ENCODE measurements at places on chromosomes 5 and 9. TPM values are rescaled to one million over a fixed set of nuclear protein-coding genes. Genes with fewer than 3 reads are reported as not detected.

IFNK gene
- total RNA-seq, result not detected

GRCh38 chr9:5947912-5948311 lies 57.2 kb downstream of the MLANA start:
- DNase-seq, result no peak

- DNase-seq, result no peak
Observed at GRCh38 chr5:128572051-128572929, 34.2 kb upstream of the FBN2 start.

DNA sequence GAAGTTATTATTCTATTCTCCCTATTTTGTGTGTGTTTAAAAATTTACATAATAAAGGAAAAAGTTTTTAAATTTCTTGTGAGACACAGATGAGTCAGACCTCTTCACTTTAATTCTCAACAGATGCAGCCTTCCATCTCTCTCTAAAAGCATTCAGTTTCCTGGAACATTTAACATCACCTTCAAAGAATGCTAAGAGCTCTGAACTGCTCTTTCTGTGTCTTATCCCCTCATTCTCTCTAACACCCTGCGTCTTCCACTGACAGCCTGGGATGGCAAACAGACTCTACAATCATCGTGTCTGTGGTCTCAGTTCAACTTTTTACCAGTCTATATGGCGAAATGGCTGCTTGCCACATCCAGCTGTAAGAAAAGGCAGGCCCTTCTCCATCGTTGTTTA lies 173.0 kb downstream of the HINT1 start:
- DNase-seq, result no peak

DNA sequence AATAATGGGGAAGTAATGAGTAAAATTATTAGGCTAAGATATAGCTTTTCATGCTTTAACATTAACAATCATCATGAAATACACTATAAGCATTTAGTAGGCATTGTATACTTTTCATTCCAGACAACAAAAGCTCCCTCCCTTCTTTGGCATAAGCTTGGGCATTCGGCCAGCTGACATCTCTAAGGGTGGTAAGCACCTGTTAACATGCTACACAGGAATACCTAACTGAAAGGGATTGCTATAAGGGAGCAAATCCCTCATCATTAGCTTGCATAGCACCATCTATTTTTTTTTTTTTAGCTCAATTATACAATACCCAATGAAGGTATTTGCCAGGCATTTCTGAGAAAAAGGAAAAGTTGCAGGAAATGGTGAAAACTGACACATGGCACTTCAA lies 16.6 kb downstream of the STRBP start:
- no peak for DNase-seq

GRCh38 chr9:967436-967835 lies 9.0 kb upstream of the DMRT3 start:
- no peak for DNase-seq
